ENCODE measurements at places on chromosomes 5 and 9.
A peak's percentile ranks its signal among the peaks of the same experiment; 100 is the strongest.

DNA sequence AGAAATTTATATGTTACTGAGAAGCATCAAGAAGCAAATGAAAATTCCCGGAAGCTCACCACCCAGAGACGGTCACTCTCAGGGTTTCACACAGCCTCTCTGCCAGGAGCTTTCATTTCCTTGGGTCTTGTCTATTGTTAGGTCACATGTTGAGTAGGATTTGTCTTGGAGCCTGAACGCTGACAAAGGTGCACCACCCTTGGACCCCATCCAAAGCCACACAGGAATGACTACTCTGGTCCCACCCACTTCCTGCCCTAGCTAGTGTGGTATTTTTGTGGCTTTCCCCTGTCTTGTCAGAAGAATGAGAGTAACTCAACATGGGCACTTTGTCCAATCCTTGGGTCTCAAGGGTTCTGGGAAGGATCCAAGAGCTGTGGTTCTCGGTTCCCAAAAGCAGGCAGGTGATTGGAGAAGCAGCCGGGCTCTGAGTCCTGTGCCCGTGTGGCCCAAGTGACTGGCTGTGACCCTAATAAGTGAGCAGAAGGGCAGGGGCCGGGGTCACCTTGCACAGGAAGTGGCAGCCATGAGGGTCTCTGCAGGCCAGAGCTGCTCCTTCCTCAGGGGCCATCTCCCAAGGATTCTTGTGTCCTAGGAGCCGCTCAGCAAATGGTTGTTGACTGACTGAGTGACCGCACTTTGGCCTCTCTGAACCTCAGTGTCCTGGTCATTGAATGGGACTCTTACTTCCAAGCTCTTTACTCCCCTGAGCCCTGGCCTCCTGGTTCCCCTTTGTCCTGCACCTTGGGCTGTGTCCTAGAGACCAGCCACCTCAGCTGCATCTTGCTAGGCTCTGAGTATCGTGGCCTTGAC is 6.9 kb downstream of the FGD3 start:
- peak; percentile 80 for DNase-seq

GRCh38 chr5:81183811-81184748 is 49.0 kb upstream of the CKMT2 start:
- DNase-seq: no peak

GRCh38 chr5:30997681-30998080 is 195.8 kb upstream of the CDH6 start:
- no peak for DNase-seq

GRCh38 chr5:154368041-154368800 is 77.6 kb upstream of the SAP30L start:
- no peak for DNase-seq

DNA sequence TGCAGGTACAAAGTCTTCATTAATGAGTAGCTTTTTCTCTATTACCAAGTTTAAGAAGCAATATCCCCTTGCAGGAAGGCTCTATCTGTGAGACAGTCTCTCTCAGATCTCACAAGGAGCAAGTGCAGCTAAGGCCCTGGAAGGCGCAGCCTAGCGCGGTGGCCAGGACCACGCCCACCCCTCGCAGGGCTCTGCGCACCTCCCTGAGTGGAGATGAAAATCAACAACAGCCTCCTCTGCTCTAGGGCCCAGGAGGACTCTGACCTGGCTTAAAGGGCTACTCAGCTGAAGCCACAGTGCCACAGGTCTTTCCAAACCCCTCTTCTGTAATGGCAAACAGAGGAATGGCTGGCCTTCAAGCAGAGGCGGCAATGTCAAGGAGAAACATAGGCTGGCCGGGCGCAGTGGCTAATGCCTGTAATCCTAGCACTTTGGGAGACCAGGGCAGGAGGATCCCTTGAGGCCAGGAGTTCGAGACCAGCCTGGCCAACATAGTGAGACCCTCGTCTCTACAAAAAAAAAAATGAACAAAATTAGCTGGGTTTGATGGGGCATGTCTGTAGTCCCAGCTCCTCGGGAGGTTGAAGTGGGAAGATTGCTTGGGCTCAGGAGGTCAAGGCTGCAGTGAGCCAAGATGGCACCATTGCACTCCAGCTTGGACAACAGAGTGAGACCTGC is 11.9 kb downstream of the SEC16A start:
- DNase-seq: no peak

DNA sequence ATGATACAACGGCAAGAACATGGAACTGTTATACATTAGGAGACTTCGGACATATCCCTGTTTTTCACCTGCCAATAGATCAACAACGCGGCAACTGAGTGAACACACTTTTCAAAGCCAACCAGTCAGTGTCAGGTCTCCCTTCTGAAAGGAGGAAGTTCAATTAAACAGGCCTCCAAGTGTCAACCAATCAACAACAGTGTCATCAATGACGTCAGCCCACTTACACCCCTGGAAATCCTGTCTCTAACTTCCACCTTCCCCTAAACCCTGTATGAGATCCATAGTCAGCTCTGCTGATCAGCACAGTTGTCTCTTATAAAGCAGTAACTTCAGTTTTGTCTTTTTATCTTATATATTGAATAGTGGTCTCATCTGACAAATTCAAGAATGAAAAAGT is 36.6 kb downstream of the DMRT3 start:
- no peak for DNase-seq

GRCh38 chr5:2864515-2865105 is 113.1 kb upstream of the IRX2 start:
- DNase-seq: no peak

GRCh38 chr9:98195671-98196070 is 3.2 kb upstream of the CORO2A start:
- DNase-seq: no peak

GRCh38 chr9:108162664-108163063 is 673.1 kb upstream of the KLF4 start:
- DNase-seq: no peak

- DNase-seq: no peak
These were observed 32.0 kb downstream of the PTGS1 start for GRCh38 chr9:122402874-122403273.

- no peak for DNase-seq
These were observed 38.1 kb upstream of the SMARCA2 start for GRCh38 chr9:1977026-1977425.

GRCh38 chr9:76044266-76044819 is 153.9 kb downstream of the PCSK5 start:
- DNase-seq: no peak

GRCh38 chr9:9893837-9894236 is 719.0 kb downstream of the PTPRD start:
- DNase-seq: no peak

- DNase-seq: no peak
These were observed 5.1 kb upstream of the TCOF1 start for GRCh38 chr5:150352244-150353031.

DNA sequence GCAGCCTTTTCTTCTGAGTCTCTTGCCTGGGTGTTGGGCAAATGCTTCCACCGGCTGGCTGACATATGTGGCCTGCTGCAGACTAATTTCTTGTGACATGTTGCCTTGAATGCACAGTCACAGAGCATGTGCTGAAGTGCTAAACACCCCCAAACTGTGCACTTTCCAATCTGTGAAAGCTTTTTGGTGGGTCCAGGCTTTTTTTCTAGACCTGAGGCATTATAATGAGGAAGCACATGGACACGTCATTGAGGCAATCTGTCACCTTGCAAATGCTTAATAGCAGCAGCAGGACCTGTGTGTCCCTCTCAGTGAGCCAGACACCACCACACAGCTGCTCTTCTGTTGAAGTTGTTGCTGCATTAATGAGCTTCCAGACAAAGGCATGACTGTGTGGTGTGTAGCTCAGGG is 274.7 kb downstream of the ELAVL2 start:
- no peak for DNase-seq

GRCh38 chr9:123062351-123063176 is 29.1 kb downstream of the GPR21 start:
- DNase-seq: no peak

- no peak for DNase-seq
These were observed 192.2 kb downstream of the C9orf152 start for GRCh38 chr9:110015759-110016158.

- DNase-seq: no peak
These were observed 71.0 kb downstream of the OSMR start for GRCh38 chr5:38916802-38917201.

DNA sequence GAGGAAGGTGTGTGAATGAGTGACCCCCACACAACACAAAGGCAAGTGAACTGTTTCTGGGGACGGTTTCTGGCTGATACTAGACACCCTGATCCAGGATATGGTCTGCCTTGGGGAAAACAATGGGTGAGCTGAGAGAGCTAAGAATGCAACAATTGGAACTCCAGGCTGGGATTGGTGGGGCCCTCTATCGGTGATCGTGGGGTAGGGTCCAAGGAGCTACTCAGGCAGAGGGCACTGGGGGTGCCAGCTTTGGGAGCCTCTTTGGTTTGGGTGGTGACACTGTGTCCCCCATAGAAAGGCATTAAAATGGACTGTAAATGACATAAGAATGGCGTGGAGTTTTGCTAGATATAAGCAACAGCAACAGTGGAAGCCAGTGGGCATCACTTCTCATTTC is 439.1 kb downstream of the DMAC1 start:
- DNase-seq: no peak

DNA sequence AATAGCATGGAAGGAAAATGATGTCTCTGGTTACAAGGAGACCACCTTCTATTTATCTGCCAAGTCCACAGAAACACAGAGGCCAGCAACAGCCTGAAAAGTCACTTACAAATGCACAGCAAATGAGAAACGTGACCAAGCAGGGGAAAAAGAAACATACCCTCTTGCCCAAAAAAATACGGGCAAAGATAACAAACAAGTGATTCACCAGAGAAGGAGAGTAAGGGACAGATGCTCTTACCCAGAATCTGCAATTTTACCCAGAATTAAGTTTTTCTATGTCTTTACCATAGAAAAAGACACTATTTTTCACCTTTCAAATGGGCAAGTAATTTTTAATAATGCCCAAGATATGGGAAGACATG is 28.1 kb downstream of the CAMSAP1 start:
- DNase-seq: no peak

DNA sequence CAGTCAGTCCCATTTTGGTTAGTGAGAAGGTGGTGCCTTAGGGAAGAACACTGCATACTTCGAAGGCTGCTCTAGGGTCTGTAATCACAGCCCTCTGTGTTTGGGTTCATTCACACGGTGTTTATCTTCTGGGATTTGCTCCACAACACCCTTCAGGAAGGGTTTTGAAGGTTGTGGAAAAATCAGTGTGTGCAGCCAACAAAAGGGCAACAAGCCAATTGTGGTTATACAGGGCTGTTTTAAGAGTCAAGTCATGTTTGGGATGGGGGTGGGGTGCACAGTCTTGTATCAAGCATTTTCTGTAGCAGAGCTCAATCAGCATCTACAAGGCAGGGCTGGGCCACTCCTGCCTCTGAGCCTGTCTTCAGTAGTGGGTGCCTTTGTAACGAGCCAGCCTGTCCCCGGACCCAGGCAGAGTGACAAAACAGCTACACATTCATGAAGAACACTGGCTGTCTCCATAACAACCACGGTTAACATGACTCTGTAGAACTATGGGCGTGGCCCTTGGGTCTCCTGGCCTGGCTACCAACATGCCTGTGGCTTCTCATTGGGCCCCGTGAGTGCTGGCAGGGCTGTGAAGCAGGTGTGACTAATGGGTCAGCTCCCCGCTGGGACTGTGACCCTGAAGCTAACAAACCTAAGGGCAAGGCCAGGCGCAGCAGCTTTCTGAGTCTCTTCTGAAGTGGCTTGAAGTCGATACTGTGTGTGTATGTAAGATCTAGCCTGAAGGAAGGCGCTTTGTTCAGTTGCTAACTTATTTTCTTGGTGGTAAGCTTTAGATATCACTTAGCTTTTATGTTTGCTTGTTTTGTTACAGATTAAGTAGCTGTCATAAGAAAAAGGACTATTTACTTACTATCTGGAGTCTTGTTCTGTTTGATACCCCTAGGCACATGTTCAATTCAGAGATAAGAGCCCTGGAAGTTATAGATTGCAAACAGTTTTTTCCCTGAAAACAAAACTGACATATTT is 27.9 kb upstream of the GOLM1 start:
- no peak for DNase-seq

- DNase-seq: no peak
These were observed 96.2 kb downstream of the FGF1 start for GRCh38 chr5:142589720-142590119.

DNA sequence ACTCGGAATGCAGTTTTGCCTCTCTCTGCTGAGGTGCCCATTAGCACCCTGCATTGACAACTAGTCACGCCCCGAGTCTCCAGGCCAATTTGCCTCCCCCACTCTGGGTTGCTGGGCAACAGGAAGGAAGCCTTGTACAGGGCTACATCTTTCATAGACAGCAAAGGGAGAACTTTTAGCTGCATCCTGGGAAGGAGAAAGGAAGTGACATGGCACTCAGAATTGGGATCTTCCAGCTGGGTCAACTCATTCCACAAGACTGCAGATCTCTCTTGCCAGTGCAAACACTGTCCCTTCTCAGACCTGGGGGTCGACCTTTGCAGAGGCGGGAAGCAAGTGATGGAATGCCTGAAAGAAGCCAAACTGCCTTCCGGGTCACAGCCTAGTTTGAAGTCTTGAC is 282.0 kb downstream of the SLIT3 start:
- no peak for DNase-seq

DNA sequence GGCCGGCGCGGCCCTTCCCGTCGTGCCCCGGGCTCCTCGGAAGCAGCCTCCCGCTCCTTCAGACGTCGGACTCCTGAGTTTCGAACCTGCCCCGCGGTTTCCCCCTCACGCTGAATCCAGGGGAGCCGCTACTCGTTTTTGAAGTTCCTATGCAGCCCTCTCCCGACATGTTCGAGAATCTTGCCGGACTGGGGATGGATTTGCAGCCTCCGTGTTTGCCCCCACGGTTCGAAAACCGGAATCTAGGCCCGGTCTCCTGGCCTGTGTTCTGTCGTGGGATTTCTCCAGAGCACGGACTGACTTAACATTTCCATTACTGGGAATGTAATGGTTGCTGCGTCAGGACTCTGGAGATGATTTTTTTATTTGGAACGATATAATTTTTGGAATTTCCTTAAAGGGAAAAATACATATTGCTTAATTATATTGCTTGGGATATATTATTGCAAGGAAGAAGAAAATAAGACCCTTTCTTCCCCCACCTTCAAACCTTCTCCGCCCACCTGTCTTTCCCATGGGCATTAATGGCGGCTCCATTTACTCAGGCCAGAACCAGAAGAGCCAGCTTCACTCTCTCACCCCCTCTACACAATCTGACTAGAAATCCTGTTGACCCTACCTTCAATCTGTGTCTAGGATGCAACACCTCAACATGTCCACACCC is 8.5 kb upstream of the MGAT1 start:
- DNase-seq: no peak

GRCh38 chr5:43075319-43076293 is 35.5 kb upstream of the ANXA2R start:
- DNase-seq: no peak

DNA sequence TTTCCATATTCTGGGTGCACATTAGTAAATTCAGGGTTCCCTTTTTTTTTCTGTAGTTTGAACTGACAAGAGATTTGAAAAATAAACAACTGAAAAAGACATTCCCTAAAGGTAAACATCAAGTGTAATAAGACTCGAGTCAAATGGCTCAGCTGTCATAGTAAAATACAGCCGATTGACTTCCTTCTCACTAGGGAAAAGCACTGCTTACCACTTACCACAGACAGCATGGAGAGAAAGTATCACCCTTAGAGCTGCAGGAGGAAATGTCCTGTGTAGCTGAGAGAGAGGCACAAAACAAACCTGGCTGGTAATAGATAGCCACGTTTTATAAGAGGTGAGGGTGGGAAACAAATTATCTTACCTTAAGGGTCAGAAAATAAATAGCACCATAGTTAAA is 12.1 kb upstream of the DMAC1 start:
- no peak for DNase-seq

Data from activated T-helper 1 cell treated with Interleukin-2 at 50 U/mL for 16 hours (primary cell).